ENCODE measurements at places on chromosomes 5 and 9. TPM values are rescaled to one million over a fixed set of nuclear protein-coding genes. Genes with fewer than 3 reads are reported as not detected.

GRCh38 chr5:32600054-32600622 lies 14.8 kb downstream of the SUB1 start:
- no peak for DNase-seq

The UGT3A1 gene
- 0.85 TPM for total RNA-seq

- no peak for DNase-seq
Measured at GRCh38 chr5:23877847-23878246, 370.4 kb downstream of the PRDM9 start.

DNA sequence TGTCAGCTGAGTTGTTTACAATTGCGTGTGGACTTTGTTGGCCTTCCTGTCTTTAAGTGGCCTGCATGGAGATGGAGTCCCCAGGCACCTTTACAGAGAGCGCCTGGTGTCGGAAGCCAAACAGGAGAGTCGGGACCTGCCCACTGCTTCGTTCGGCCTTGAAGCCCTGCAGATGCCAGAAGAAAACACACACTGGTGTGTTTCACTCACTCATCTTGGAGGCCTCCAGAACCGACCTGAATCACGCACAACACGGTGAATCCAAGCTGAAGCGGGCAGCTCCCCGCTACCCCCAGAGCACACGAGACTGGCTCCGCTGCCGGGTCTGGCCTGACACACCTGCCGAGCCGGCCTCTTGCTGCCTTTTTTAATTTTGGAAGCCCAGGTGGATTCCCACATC lies 419.4 kb upstream of the IRX4 start:
- no peak for DNase-seq
